Inflammatory macrophage treated with lipopolysaccharide for 4 hours (primary cell): ENCODE measurements at places on chromosomes 2 and 18.

- peak; percentile 10 for DNase-seq
Observed at GRCh38 chr2:45469314-45470099, 141.6 kb downstream of the SRBD1 start.

GRCh38 chr2:236793023-236794011 lies 223.7 kb downstream of the ACKR3 start:
- DNase-seq: no peak

DNA sequence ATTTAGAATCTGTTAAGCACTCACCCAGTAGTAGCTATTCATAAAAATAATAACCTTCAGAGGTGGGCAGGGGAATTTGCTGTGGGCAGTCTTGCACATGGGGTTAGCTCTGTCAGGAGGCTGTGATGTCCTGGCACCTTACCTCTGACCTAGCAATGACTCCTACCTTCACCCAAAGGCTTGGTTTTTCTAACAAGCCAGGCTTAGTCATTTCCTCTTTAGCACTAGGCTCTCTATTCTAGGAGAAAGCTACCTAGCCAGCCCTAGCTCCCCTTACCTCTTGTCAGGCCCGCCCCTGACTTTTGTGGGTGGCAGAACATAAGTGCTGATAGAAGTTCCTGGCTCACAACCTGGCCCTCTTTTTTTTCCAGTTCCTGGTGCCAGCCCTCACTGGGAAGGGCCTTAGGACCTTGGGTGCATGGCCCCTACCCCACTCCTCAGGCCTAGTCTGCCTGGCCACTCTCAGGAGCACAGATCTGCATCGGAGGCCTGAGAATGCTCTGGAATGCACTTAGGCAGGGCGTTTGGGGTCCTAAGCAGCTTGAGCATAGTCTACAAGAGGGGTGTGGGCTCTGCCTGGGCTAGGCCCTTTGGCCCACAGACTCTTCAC lies 17.7 kb downstream of the CPLX4 start:
- no peak for DNase-seq

GRCh38 chr2:47004905-47005495 lies 89.4 kb upstream of the MCFD2 start:
- DNase-seq: no peak
